ENCODE measurements at places on chromosomes 6 and 20. TPM values are rescaled to one million over a fixed set of nuclear protein-coding genes. Genes with fewer than 3 reads are reported as not detected.

DNA sequence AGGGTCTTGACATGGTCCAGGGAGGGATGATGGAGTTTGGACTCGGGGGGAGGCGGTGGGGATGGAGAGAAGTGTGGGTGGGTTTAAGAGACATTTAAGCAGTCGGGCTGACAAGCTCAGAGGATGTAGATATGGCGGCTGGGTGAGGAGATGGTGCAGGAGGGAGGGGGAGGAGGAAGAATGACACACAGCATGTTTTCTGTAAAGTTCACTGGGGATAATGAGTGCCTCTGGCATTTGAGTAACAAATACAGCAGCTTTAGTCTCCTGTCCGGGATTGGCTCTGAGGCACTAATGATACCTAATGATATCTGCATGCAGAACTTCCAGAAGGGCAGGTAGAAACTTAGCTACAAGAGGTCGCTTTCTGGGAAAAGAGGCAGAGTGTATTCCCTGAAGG lies 107.8 kb downstream of the DHX35 start:
- no peak for DNase-seq

PTCHD4 gene
- not detected for total RNA-seq

GRCh38 chr20:38137441-38138037 lies 27.5 kb downstream of the TGM2 start:
- DNase-seq: no peak

DNA sequence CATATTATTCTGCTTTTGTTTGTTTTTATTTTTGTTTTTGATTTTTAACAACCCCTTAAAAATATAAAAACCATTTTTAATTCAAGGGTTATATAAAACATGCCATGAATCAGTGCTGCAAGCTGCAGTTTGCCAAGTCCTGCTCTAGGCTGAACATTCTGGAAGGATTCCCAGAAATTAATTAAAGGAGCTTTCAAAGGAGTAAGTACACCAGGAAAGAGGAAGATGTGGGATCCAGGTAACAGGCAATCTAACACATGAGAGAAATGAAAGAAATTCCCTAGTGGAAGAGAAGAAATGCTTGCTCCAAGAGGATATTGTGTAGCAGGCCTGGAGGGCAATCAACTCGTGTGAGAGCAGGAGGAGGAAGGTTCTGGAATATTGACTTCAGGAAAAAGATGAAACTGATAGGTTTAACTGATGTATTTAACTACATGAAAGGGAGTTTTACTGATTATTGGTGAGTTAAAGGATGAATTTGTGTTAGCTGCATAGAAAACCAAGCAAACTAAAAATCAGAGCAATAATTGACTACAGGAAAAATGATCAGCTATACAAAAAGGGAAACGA lies 146.0 kb upstream of the PHACTR1 start:
- DNase-seq: no peak

DNA sequence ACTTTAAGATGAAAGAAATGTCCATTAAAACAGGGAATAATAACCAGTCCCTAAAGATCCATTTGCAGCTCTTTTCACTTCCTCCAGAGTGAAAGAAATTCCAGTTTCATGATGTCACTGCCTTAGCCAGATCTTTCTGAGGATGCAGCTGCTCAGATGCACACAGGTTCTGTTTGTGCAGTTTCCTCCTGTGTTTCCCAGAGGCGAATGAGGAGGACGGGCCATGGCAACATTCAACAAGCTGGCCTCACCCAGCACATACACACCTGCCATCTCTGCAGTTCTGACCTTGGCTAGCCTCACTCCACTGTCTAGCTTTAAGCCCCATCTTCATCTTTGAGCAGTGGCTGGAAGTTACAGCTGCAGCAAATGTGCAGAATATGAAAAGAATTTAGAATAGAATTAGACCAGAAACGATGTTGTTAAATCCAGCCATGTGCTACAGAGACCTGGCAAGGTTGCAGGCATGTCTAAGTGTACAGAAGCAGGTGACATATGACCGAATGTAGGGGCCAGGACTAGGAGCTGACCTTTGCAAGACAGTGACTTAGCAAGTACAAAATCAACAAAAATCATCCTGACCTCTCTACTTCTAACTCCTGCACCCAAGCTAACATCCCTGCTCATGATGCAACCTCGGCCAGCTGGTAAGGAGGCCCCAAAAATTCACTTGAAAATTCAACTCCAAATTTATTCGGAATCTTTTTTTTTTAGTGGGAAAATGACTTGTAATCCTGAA lies 35.0 kb downstream of the FAM50B start:
- no peak for DNase-seq

GRCh38 chr6:92495242-92495641 lies 924.1 kb downstream of the EPHA7 start:
- DNase-seq: no peak

GRCh38 chr6:148883270-148883669 lies 136.4 kb downstream of the UST start:
- DNase-seq: no peak

GRCh38 chr20:56465997-56466396 lies 2.4 kb upstream of the RTF2 start:
- no peak for DNase-seq

SIGLEC1 gene
- 0.07 TPM for total RNA-seq

DNA sequence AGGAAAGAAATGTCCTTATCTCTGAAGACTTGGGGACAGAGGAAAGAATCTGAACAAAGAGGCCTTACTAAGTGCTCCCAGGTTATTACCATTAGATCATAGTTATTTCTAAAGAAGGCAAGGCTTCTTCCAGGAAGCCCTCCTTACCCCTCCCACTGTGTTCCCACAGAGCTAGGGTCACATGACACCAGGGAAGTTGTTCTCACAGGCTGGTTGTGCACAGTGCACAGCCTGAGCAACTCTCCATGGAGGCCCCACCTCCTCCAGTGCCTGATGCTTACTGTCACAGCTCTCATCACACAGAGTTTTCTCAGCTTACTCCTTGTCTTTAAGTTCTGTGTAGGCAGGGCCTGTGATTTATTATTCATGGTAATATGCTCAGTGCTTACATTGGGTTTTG lies 68.9 kb upstream of the SCGN start:
- DNase-seq: no peak

DNA sequence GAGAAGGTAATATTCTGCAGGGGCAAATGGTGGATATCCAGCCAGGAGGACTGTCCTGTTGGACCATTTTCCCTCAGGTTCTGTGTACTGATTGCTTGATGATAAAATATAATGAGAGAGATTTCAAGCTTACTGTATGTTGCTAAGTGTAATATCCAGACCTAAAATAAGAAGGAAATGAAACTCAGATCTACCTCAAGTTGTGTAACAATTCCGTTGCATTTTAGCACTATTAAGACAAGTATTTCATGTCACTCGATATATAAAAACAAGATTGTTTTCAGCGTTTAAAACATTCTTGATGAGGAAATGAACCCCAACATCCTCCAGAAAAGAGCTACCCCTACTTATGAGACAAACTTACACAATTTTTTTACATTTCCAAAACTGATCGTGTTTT lies 57.2 kb downstream of the RGS17 start:
- DNase-seq: no peak

PPP1R14C gene
- total RNA-seq: 14.1 TPM

GRCh38 chr20:8129211-8129976 lies 2.7 kb upstream of the PLCB1 start:
- no peak for DNase-seq

- no peak for DNase-seq
These were observed 131.9 kb downstream of the FYN start for GRCh38 chr6:111741177-111741952.

- no peak for DNase-seq
These were observed 79.4 kb downstream of the ROS1 start for GRCh38 chr6:117346142-117346930.

HAO1 gene
- total RNA-seq: not detected

FILIP1 gene
- 0.09 TPM for total RNA-seq

DNA sequence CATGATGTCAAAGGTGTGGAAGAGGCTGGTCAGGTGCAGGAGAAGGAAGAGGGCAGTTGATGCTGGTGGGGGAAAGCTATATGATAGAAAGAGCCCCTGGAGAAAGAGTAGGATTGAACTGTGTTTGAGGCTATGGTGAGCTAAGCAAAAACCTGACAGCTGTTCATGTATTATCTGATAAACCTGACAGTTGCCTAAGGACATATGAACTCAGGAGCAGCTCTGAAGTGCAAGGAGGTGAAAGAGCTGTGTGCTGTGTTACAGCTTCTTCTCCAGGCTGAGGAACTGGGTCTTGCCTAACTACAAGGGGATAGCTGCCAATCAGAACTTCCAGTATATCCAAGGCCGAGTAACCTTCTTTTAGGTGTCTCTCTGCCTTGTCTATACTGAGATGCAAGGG lies 81.8 kb downstream of the LCA5 start:
- DNase-seq: no peak

MLN gene
- total RNA-seq: not detected

- peak; percentile 5 for DNase-seq
These were observed 2.8 kb downstream of the RAET1E start for GRCh38 chr6:149895048-149895590.

DNA sequence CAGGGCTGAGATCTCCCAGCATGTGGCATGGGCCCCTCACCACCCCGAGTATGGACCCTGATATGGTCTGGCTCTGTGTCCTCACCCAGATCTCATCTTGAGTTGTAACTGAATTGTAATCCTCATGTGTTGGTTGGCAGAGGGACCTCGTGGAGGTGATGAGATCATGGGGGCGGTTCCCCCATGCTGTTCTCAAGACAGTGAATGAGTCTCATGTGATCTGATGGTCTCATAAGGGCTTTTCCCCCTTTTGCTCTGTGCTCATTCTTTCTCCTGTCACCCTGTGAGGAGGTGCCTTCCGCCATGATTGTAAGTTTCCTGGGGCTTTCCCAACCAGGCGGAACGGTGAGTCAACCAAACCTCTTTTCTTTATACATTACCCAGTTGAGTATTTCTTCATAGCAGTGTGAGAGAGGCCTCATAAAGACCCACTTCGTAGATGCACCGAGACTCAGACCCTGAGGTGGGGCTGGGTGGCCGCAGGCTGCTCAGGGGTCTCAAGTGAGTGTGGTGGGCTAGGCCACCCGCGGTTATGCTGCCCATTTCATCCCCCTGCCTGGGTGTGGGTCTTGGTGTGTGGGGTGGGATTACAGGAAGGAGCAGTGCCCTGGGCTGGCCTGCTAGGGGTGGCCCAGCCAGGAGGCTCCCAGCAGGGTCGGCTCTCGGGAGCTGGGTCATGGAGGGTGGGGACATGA lies 26.2 kb upstream of the GATA5 start:
- DNase-seq: no peak

DNA sequence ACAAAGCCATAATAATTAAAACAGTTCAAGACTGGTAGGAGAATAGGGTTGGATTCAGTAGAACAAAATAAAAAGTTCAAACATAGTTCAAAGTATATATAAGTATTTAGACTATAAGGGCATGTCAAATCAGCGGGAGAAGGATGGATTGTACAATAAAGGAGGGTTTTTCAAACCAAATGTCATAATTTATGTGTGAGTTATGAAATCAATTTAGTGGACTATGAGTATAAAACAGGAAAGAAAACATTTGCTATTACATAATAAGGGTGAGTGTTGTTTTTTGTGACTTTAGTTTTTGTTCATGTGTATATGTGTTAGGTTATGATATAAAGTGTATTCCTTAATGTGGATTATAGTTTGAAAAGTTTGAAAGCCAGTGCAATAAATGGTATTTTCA lies 10.6 kb downstream of the ORC3 start:
- DNase-seq: no peak

GRCh38 chr6:23175391-23175790 lies 606.0 kb downstream of the HDGFL1 start:
- no peak for DNase-seq

IL17F gene
- total RNA-seq: not detected

Measured in K562 (cell line).